CD4-positive, alpha-beta T cell treated with Interleukin-17A for 4 hours (primary cell): ENCODE measurements at places on chromosomes 1 and 21.

DNA sequence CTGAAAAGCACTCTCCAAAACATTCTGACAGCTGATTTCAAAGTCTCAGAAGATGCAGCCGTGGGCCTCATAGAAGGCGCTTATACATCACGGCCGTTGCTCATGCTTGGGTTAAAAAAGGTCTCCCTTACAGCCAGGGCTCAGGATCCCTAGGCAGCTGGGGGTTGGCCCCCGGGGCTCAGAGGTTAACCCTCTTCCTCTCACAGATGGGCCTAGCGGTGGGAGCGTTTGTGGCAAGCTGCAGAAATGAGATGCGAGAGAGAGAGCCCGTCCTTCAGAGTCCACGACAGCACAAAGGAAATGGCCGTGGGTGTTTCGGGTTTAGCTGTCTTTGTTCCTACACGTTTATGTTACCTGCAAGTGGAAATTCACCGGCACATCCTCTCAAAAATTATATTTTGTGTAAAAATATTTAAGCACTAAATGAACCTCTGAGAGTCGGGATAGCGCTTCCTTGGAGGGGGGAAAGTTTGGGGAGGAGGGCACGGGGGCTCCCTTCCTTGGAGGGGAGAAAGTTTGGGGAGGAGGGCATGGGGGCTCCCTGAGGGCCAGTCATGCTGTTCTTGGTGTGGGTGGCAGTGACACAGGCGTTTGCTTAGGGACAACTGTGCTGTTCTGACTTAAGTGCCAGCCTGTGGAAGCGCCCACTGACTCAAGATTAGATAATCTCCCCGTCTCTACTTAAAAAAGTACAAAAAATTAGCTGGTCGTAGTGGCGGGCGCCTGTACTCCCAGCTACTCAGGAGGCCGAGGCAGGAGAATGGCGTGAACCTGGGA is 20.5 kb upstream of the PRDM15 start:
- peak; percentile 30 for DNase-seq

DNA sequence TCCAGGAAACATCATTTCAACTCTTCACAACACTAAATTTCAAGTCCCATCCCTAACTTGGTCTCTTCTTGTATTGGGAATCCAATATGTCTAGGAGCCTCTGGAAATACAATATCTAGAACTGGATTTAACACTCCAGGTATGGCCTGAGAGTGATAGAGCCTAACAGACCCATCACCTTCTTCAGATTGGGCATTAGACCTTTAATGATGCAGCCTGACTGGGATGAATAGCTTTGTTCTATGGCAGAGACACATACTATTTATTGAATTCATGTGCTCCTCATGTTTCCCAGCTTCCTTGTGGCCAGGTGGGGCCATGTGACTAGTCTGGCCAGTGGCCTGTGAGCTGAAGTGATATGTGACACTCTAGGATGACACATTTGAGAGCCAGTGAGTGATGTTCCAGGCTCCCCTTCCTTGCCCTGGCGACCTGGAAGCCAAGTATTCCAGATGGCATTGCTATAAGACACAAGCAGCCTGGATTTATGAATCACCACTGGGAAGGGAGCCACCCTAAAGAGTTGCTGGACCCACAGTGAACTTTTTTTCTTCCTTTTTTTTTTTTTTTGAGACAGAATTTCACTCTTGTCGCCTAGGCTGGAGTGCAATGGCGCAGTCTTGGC is 31.0 kb upstream of the POU3F1 start:
- no peak for DNase-seq

- DNase-seq: no peak
Measured at GRCh38 chr21:37615962-37616361, 249.4 kb downstream of the DYRK1A start.

DNA sequence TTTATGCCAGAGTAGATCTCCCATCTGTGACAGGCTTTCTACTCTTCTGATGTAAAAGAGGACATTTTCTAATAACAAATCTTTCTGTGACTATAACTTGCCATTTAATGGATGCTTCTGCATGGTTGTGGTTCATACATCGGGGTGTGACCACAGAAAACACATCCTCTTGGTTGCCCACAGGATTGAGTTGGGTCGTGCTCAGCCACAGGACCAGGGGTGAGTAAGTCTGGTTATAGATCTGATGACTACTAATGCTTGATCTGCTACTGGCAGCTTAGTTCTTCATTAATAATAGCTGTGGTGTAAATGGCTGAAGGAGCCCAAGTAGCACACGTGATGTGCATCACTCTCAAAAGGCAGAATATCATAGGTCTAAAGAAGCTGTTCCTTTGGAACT is 328.2 kb downstream of the RWDD3 start:
- DNase-seq: no peak
